Choroid plexus epithelial cell (primary cell): ENCODE measurements at places on chromosomes 3 and 15.

- DNase-seq, result no peak
These were observed 2.7 kb downstream of the MAP6D1 start for GRCh38 chr3:183822631-183823030.

DNA sequence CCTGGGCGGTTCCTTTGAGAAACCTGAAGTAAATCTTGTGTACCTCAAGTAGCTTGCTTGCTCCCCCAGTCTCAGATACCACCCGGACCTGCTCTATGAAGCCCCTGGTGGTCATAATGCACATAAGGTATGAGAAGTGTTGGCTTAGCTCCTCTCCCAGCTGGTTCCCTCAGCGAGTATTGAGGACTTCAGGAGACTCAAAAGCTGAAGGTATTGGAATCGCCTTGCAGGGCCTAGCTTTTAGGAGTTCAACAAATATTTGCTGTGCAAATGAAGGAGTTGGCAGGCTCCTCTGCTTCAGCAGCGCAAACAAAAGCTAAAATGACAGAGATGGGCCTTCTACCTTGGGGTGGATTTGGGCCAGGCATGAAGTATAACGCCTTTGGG, 1.7 kb downstream of the CMTM8 start:
- DNase-seq, result peak; percentile 68

- no peak for DNase-seq
These were observed 9.4 kb upstream of the LRRC34 start for GRCh38 chr3:169822091-169822490.

DNA sequence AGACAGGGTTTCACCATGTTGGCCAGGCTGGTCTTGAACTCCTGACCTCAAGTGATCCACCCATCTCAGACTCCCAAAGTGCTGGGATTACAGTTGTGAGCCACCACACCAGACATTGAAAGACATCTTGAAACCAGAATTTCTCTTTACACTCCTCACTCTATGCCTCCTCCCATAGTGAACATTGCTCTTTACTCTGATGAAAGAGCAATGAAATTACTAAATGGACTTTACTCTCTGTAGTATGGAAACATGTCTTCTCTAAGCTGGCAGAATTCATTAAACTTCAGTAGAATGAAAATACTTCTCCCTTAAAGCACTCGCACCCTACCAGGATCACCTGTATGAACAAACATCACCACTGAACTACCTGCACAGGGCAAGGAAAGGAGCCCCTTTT, 27.8 kb upstream of the TFG start:
- no peak for DNase-seq

- DNase-seq, result no peak
These were observed 39.1 kb downstream of the CFAP91 start for GRCh38 chr3:119741657-119742590.

GRCh38 chr3:40524222-40524567, 565 bp upstream of the ZNF621 start:
- DNase-seq, result peak; percentile 23

DNA sequence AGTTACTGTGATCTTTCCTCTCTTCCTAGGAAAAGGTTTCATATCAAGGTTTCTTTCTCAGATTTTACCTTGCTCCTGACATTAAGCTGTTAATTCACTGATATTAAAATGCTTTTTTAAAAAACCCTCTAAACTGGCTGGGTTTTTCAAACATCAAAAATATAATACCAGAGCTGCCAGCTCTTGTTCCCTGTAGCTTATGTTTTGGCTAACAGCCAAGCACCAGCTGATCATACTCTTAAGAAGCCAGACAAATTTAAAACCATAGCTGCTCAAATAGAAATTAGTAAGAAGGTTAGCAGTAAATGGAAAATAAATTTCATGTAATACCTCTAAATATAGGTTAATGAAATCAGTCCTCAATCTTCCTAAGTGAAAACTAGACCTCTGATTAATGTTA, 657.5 kb downstream of the GRM7 start:
- DNase-seq, result peak; percentile 70

DNA sequence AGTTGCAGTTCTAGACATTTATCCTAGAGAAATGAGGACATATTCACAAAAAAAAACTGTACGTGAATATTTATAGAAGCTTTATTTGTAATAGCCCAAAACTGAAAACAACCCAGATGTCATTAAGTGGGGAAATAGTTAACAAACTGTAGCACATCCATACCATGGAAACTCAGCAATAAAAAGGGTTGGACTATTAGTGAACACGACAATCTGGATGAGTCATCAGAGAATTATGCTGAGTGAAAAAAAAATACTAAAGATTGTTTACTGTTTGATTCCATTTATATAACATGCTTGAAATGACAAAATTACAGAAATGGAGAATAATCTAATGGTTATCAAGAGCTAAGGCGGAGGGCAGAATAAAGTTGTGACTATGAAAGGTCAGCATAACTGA, 59.5 kb downstream of the CPA3 start:
- peak; percentile 68 for DNase-seq

DNA sequence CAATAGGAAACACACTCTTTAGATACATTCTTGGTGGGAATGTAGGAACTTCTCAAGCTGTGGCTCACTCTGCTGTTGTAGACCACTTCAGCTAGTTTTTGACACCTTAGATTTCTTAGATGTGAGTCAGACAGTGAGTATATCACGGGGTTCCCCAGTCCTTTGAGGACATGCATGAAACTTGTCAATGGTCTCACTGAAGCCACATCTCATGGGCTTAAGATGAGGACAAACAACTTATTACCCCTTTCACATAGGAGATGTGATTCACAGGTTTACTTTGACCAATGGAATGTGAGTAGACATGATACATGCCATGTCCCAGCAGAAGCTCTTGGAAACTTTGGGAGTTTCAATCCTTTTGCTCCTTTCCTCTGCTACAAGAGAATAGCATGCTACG, 325.5 kb downstream of the CHST2 start:
- peak; percentile 33 for DNase-seq

GRCh38 chr3:2303566-2303965, 204.9 kb downstream of the CNTN4 start:
- DNase-seq, result peak; percentile 2

- no peak for DNase-seq
These were observed 389.0 kb downstream of the LSAMP start for GRCh38 chr3:116056280-116056679.

GRCh38 chr3:45814322-45814721, 18.0 kb upstream of the SLC6A20 start:
- DNase-seq, result no peak

DNA sequence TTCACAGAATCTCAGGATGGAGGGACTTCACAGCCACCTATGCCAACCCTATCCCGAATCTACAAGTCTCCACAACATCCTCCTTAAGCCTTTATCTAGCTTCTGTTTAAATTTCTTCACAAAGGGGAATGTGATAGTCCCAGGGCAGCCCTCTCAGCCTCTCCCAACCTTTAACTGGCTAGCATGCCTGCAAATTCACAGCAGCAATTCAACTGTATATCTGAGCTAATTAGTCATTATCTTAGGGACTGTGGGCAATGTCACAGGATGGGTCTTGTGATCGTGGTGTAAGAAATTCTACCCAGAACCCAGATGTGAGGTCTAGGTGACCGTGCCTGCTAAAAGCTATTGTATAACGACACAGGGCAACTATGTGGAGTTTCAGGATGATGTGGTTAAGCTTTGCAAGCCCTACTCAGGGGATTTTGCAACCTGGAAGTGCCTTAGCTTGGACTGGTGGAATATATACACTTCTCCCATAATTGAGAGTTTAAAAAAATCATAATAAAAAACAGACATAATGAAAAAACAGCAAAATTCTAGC, 65.5 kb upstream of the FBN1 start:
- peak; percentile 56 for DNase-seq

DNA sequence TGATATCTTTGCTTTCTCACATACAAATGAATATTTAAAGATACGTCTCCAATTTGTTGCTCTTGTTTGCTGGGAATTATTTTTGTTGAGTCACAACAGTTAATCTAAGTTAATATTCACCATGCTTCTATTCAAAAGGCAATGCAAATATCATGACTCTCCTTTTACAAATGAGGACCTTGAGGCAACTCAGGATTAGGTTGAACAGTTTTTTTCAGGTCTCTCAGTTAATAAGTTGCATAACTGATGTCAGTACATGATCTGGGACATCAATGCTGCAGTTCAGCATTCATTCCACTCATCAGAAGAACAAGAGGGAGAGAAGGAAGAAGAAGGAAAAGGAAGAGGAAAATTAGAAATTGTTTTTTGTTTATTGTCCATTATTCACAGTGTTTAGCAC, 781 bp upstream of the NAALADL2 start:
- no peak for DNase-seq

- no peak for DNase-seq
These were observed 243.7 kb downstream of the SLC9A9 start for GRCh38 chr3:143604402-143605185.

- DNase-seq, result peak; percentile 28
These were observed 730 bp downstream of the HIGD1A start for GRCh38 chr3:42803414-42804105.

- DNase-seq, result no peak
These were observed 30.9 kb downstream of the FRMD4B start for GRCh38 chr3:69354948-69355347.

GRCh38 chr3:1135194-1135593, 42.4 kb downstream of the CNTN6 start:
- no peak for DNase-seq

DNA sequence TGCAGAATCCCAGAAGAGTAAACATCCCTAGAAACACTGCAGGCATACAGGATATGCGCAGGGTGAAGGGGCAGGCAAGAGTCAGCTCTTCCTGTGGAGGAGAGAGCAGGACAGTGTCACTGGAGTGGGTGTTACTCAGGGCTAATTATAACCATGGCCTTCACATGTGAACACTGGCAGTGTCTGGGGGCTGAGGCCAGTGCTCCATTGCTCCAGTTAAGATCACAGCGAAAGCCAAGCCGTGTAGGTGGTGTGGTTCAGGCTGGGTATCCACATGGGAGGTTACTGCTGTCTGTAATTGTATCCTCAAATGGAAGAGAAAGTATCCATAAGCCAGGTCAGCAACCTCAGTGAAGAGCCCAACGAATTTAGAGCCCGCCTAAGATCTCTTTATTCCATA, 84.6 kb downstream of the MESD start:
- DNase-seq, result peak; percentile 62

- DNase-seq, result peak; percentile 83
These were observed 47.4 kb downstream of the TJP1 start for GRCh38 chr15:29774900-29775299.

GRCh38 chr3:170426240-170426797, 7.7 kb downstream of the CLDN11 start:
- peak; percentile 79 for DNase-seq

GRCh38 chr3:25552251-25552650, 112.5 kb downstream of the TOP2B start:
- no peak for DNase-seq

GRCh38 chr3:187719628-187720336, 17.4 kb upstream of the RTP2 start:
- DNase-seq, result no peak

- DNase-seq, result peak; percentile 78
These were observed 12.1 kb downstream of the PCLAF start for GRCh38 chr15:64369078-64369607.

DNA sequence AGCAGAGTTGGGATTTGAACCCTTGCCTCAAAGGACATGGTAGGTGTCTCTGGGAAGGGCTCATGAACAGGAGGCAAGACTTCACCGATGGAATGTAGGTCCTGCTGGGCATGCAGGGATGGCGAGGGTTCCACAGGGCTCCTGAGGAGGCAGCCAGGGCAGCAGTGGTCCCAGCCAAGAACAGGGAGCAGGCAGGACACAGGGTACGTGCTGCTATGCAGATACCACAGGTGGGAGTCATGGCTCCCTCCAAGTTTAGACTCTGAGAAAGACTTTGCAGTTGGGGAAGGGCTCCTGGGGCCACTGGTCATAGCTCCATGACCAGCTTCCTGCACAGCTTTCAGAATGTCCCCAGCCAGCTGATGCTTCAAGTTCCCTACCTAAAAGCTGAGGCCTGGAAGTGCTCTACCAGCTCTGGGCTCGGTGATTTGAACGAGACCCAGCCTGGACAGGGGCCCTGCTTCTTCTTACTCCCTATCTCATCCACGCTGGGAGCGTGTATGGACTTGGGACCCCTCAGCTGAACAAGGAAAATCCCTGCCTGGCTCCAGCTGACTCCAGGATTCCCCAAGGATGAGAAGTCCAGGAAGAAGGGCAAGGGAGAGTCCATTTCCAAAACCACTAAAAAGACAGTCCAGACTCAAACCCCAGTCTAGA, 747 bp downstream of the MYL3 start:
- no peak for DNase-seq

DNA sequence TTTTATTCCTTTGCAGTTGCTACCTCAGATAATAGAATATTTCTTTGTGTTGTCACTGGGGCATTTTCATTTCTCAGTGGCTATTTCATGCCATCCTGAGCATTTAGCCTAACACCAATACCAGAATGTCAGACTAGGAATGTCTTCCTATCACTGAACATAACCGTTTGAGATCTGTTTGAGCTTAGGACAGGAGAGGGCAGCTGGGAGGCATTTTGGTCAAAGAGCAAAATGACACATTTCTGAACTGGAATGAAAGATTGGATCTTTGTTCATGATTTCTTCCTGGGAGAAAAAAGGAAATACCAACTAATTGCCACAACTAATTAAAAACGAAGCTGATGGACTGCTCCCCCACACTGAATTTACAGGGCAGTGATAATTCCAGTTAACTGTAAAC, 921.3 kb upstream of the NR2F2 start:
- no peak for DNase-seq

GRCh38 chr15:40844696-40845030, 815 bp downstream of the SPINT1 start:
- peak; percentile 14 for DNase-seq

GRCh38 chr3:108093616-108094015, 2.8 kb upstream of the CD47 start:
- no peak for DNase-seq

- DNase-seq, result no peak
These were observed 184.9 kb downstream of the APBA2 start for GRCh38 chr15:29070471-29071231.

- no peak for DNase-seq
These were observed 51.9 kb downstream of the ZBTB20 start for GRCh38 chr3:115095236-115095635.

DNA sequence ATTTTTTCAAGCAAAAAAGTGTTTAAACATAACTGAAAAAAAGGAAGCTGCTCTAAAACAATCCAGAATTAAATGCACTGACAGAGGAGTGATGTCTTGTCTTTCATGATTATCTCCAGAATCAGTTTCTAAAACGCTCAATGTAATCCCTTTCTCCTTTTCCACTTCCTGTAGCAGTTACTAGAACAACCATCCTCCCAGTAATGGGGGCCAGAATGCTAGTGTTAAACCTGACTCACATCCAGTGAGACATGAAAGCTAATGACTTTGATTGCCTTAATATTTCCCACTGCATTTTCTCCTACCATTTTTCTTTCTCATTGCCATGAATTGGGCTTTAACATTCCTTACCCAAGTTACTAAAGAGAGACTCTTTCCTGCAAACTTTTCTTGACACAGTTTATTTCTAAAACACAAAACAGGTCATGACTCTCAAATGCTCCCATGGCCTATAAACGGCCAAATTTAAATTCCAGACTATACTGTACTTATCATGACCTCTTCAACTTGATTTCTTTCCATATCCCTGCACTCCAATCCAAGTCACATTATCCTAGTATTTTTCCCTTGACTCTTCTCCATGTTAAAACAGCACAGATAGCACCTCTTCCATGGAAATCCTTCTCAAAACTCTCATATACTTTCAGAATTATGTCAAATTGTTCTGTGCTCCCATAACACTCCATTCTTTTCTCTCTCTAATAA, 341.4 kb downstream of the NAALADL2 start:
- no peak for DNase-seq

- no peak for DNase-seq
These were observed 69.5 kb downstream of the CCR1 start for GRCh38 chr3:46138581-46138980.

- DNase-seq, result peak; percentile 18
These were observed 10.4 kb downstream of the NSMCE3 start for GRCh38 chr15:29259233-29259632.

GRCh38 chr15:68700455-68701123, 120.1 kb downstream of the ANP32A start:
- DNase-seq, result peak; percentile 66
